ENCODE measurements at places on chromosomes 6 and 20. TPM values are rescaled to one million over a fixed set of nuclear protein-coding genes. Genes with fewer than 3 reads are reported as not detected.

Gene HLA-DRA
- total RNA-seq, result 4.4 TPM

GRCh38 chr6:39758905-39759605, 33.1 kb upstream of the DAAM2 start:
- DNase-seq, result no peak

- no peak for DNase-seq
These were observed 41.1 kb downstream of the CNKSR3 start for GRCh38 chr6:154469306-154469935.

- no peak for DNase-seq
These were observed 1.2 kb downstream of the MYH7B start for GRCh38 chr20:34956751-34957472.

Gene BMP5
- 0.07 TPM for total RNA-seq

- no peak for DNase-seq
These were observed 501.0 kb upstream of the MARCKS start for GRCh38 chr6:113356139-113356538.
